ENCODE measurements at places on chromosomes 5 and 9. TPM values are rescaled to one million over a fixed set of nuclear protein-coding genes. Genes with fewer than 3 reads are reported as not detected.
A peak's percentile ranks its signal among the peaks of the same experiment; 100 is the strongest.

DNA sequence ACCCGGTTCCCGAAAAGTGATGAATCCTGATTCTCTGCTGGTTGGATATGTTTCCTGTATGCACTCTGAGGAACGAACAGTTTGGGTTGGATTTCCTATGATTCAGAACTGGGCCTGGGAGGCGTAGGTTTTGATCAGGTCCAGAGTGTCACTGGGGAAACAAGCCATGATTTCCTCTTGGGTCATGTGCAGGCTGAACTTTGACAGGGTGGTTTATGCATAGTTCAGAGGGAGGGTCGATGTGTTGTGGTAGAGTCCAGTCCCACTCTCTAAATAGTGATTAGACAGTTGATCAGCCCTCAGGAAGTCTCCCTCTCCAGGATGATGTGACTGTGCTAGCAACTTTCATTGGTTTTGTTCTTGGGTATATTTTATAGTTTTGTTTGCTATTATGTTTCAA is 17.4 kb downstream of the ATG10 start:
- H3K4me3 ChIP-seq: no peak overlapping the region
- no peak for DNase-seq
- peaks cover 16% of the 10 kb centered on the region for H3K36me3 ChIP-seq
- H3K4me1 ChIP-seq: no peaks in the 10 kb centered on the region
- no peak overlapping the region for H3K27ac ChIP-seq

GRCh38 chr9:27276193-27277030 is 20.5 kb downstream of the EQTN start:
- peaks cover 15% of the 10 kb centered on the region for H3K4me1 ChIP-seq
- no peaks in the 10 kb centered on the region for H3K27me3 ChIP-seq
- H3K4me3 ChIP-seq: no peak overlapping the region
- no peak for DNase-seq
- H3K36me3 ChIP-seq: no peaks in the 10 kb centered on the region
- H3K27ac ChIP-seq: no peak overlapping the region

- H3K36me3 ChIP-seq: no peaks in the 10 kb centered on the region
- peak overlapping the region; percentile 72 for H3K27ac ChIP-seq
- peak; percentile 90 for DNase-seq
- peaks cover 58% of the 10 kb centered on the region for H3K4me1 ChIP-seq
- H3K27me3 ChIP-seq: no peaks in the 10 kb centered on the region
These were observed 104.8 kb upstream of the CD180 start for GRCh38 chr5:67301285-67301903.

DNA sequence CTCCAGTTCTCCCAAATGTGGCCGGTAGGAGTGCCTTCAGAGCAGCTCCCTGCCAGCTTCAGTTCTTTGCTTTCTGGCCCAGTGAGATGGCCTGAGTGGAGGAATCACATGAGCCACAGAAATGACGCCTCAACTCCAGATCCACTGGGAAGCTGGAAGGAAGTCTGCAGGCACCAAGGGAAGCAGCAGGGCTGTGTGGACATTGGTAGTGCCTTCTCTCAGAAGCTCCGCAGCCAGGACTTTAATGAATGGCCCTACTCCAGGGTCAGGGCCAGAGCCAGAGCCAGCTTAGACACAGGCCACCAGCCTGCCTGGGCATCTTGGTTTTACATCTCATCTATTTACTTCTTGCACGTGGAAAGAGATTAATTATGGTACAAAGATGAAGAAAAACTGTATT is 12.0 kb upstream of the PSMB7 start:
- peaks cover 6% of the 10 kb centered on the region for H3K4me1 ChIP-seq
- H3K27me3 ChIP-seq: no peaks in the 10 kb centered on the region
- no peak for DNase-seq

- no peak for DNase-seq
- H3K27me3 ChIP-seq: no peaks in the 10 kb centered on the region
- no peak overlapping the region for H3K4me3 ChIP-seq
These were observed 125.8 kb upstream of the SNX2 start for GRCh38 chr5:122649080-122649479.

DNA sequence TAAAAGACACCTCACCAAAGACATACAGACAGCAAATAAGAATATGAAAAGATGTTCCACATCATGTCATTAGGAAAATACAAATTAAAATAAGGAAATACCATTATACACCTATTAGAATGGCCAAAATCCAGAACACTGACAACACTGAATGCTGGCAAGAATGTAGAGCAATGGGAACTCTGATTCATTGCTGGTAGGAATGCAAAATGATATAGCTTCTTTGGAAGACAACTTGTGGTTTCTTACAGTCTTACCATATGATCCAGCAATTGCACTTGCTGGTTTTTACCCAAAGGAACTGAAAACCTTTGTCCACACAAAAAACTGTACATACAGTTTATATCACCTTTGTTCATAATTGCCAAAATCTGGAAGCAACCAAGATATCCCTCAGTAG is 6.5 kb downstream of the TMEM161B start:
- peaks cover 8% of the 10 kb centered on the region for H3K4me1 ChIP-seq

- H3K4me3 ChIP-seq: peak overlapping the region; percentile 54
- H3K36me3 ChIP-seq: no peaks in the 10 kb centered on the region
- H3K27ac ChIP-seq: no peak overlapping the region
- DNase-seq: no peak
- H3K27me3 ChIP-seq: peaks cover 38% of the 10 kb centered on the region
These were observed 3.9 kb downstream of the EGFL7 start for GRCh38 chr9:136666372-136667213.

GRCh38 chr9:69131682-69132081 is 42.4 kb upstream of the TJP2 start:
- H3K27me3 ChIP-seq: no peaks in the 10 kb centered on the region
- peaks cover 27% of the 10 kb centered on the region for H3K4me1 ChIP-seq
- peak overlapping the region; percentile 54 for H3K27ac ChIP-seq

DNA sequence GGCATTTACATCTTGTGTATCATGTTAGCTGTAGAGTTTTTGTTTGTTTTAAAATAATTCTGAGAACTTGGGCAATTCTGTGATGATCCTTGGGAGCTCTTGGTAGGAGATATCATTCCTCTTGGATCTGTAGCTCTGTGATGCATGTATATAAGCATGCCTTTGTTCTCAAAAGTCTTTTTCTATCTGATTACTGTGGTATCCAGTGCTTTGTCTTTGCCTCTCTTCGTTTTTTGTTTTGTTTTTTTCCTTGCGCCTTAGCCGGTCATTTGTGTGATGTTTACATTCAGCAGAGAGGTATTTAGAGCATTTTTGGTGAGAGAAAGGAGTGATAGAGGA is 110.0 kb downstream of the PAM start:
- no peak for DNase-seq
- no peaks in the 10 kb centered on the region for H3K27me3 ChIP-seq
- peak overlapping the region; percentile 76 for H3K4me3 ChIP-seq
- no peaks in the 10 kb centered on the region for H3K36me3 ChIP-seq
- H3K27ac ChIP-seq: peak overlapping the region; percentile 92

- peaks cover 10% of the 10 kb centered on the region for H3K4me1 ChIP-seq
- no peak overlapping the region for H3K4me3 ChIP-seq
- H3K27ac ChIP-seq: no peak overlapping the region
- no peaks in the 10 kb centered on the region for H3K27me3 ChIP-seq
- no peaks in the 10 kb centered on the region for H3K36me3 ChIP-seq
- no peak for DNase-seq
These were observed 53.7 kb downstream of the GGTA1 start for GRCh38 chr9:121445986-121446385.

The TAF11L10 gene
- total RNA-seq: not detected

DNA sequence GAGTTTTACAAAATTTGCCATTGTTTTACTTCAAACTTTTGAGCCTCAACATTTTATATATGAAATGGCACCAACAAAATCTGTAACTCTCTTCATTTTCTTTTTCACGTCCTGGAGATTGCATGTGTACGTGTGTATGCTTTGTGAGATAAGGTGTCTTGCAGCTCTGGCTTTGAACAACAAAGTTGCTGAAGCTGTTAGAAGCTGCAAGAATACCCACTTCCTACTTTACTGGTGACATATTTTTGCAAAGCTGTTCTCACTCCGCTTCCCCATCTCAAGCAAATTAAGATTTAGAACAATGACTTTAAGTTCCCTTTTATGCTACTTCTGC is 41.8 kb downstream of the FYB1 start:
- DNase-seq: no peak
- H3K4me1 ChIP-seq: no peaks in the 10 kb centered on the region
- no peaks in the 10 kb centered on the region for H3K36me3 ChIP-seq
- H3K4me3 ChIP-seq: no peak overlapping the region

The SETD9 gene
- total RNA-seq: 14.4 TPM

DNA sequence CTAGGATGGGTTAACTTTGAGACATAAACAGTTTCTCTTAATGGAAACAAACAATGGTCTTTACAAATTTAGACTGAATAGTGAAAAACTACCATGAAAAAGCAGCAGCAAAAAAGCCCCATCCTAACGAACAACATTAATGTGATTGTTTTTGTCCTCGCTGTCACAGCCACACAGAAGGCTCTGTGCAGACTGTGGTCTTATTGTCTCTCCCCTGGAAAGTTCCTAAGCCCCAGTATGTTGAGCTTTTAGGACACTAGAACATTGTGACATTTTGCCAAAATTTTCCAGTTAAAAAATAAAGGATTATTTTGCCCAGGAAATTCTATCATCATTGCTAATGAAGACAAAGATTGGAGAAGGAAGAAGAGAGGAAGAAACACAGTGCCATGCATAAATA is 12.6 kb upstream of the SOWAHA start:
- no peak overlapping the region for H3K4me3 ChIP-seq
- H3K36me3 ChIP-seq: no peaks in the 10 kb centered on the region
- no peak for DNase-seq
- H3K4me1 ChIP-seq: no peaks in the 10 kb centered on the region
- no peak overlapping the region for H3K27ac ChIP-seq

The CCIN gene
- not detected for total RNA-seq

The TAF1L gene
- 0.08 TPM for total RNA-seq

The EPB41L4B gene
- total RNA-seq: 22.4 TPM

The SLC1A3 gene
- total RNA-seq: 20.9 TPM

The GHR gene
- 20.9 TPM for total RNA-seq

DNA sequence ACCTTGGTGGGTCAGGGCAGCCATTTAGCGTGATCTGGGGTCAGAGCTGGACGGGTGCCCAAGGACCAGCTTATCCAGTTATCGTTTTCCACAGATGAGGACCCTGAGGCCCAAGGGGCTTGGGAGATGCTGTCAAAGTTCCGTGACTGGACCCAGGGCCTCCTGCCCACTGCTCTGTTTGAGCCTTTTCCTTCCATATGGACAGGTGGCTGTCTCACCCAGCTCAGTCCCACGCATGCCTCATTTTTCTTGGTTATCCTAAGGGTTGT is 56.5 kb downstream of the TRIP13 start:
- H3K36me3 ChIP-seq: no peaks in the 10 kb centered on the region
- peaks cover 73% of the 10 kb centered on the region for H3K27me3 ChIP-seq
- H3K4me1 ChIP-seq: peaks cover 18% of the 10 kb centered on the region
- no peak overlapping the region for H3K27ac ChIP-seq
- peak; percentile 40 for DNase-seq
- no peak overlapping the region for H3K4me3 ChIP-seq

- peak overlapping the region; percentile 36 for H3K27ac ChIP-seq
- H3K36me3 ChIP-seq: no peaks in the 10 kb centered on the region
- no peaks in the 10 kb centered on the region for H3K27me3 ChIP-seq
- DNase-seq: no peak
- no peaks in the 10 kb centered on the region for H3K4me1 ChIP-seq
These were observed 137.9 kb downstream of the FAM114A2 start for GRCh38 chr5:153900703-153901395.

The FOXD4L5 gene
- not detected for total RNA-seq
